ENCODE measurements at places on chromosomes 5 and 9.

DNA sequence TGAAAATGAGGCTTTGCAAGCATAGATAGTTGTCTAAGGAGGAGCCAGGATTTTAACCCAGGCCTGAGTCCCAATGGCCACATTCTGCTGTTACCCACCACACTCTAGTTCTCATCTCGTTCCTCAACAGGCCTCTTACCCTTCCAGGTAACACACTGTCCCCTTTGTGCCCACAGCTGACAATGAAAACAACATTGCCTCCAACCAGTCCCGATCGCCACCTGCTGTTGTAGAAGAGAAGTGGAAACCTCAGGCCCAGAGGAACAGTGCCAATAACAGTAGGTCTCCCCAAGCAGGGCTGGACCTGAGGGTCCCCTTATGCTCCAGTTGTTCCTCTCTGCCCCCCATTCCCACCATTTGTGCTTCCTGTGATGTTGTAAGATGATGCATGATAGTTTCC lies 30.4 kb downstream of the AMBP start:
- DNase-seq, result no peak

- DNase-seq, result no peak
Observed at GRCh38 chr9:28215536-28216299, 642.4 kb upstream of the C9orf72 start.

DNA sequence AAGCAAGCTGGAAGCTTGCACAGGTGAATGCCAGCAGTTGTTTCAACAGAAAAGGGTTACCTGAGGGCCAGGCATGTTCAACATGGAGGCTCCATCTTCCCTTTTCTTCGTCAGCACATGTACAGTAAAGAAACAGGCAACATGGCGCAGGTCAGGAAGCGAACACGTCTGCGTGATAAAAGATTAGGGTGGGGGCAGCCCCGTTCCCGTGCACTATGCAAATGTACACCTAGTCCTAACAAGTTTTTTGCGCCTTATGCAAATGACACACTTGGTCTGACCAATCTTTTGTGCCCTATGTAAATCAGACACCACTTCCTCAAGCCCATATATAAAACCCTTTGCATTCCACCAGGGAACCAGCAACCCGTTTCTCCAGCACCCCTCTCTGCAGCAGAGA lies 452.1 kb upstream of the PTPRD start:
- no peak for DNase-seq

GRCh38 chr5:168773226-168773625 lies 194.1 kb upstream of the PANK3 start:
- no peak for DNase-seq

GRCh38 chr5:111582451-111582850 lies 70.1 kb upstream of the STARD4 start:
- no peak for DNase-seq

GRCh38 chr9:20320921-20321320 lies 301.4 kb downstream of the MLLT3 start:
- DNase-seq, result no peak

GRCh38 chr9:98373609-98374008 lies 118.2 kb upstream of the TBC1D2 start:
- DNase-seq, result no peak

DNA sequence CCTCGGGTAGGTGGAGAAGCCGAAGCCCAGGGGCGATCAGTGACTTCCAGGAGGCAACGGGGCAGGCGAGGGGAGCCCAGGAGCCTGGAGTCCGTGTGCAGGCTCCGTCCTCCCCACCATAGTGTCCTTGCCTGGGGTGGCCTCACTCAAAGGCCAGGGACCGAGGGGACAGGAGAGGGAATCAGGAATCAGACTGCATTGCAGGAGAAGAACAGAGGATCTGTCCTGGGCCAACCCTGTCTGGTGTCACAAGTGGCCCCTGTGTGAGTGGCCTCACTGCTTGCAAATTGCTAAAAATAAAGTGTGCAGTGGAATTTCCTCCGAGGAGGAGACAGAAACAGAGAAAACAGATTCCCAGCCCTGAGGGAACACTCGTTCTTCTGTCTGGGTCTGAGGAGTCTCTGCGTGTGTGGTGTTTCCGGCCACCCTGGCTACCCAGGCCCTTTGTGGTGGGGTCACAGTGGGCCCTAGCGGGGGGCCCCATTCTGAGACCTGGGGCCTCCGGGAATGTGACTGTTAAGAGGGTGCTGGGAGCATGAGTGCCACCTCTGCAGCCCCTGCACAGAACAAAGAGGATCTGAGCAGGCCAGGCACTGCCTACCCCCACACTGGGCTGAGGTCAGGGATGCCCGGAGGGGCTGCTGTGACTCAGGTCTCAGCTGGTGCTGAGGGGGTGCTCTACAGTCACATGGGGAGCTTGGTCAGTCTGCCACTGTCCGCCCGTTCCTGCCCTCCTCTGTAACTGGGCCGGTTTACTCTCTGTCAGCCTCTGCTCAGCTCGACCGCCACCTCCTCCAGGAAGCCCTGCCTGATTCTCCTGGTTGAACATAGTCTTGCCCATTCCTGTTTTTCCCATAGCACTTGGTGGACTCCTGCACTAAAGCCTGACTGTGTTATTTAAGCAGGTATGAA lies 7.4 kb downstream of the TRAF1 start:
- DNase-seq, result no peak

- DNase-seq, result peak; percentile 26
Observed at GRCh38 chr9:106286249-106286648, 576.7 kb upstream of the ZNF462 start.
